Spleen (tissue), 13 donors: ENCODE measurements at places on chromosomes 13 and 19. TPM values are rescaled to one million over a fixed set of nuclear protein-coding genes. Genes with fewer than 3 reads are reported as not detected.

Gene OSCAR
- total RNA-seq: 9.1 TPM

Gene TNFSF9
- 3.3 TPM for total RNA-seq

Gene RFPL4A
- not detected for total RNA-seq

Gene ZNF98
- 0.51 TPM for total RNA-seq

Gene ATP4A
- total RNA-seq: not detected

Gene DAZAP1
- 137 TPM for total RNA-seq

Gene KLK11
- not detected for total RNA-seq

Gene DKKL1
- total RNA-seq: not detected

Gene EXOC3L2
- 15.4 TPM for total RNA-seq

Gene KLF1
- total RNA-seq: not detected

Gene BAX
- 65.9 TPM for total RNA-seq

Gene THSD8
- 2.7 TPM for total RNA-seq

Gene ZNF611
- 17.4 TPM for total RNA-seq

Gene SIGLEC6
- 4.6 TPM for total RNA-seq

Gene CDC42EP5
- 16.1 TPM for total RNA-seq

Gene PSG6
- total RNA-seq: not detected

Gene CLIP3
- total RNA-seq: 13.5 TPM

Gene KISS1R
- total RNA-seq: not detected

Gene SRRM5
- 0.40 TPM for total RNA-seq

Gene CYP2S1
- 12.1 TPM for total RNA-seq

Gene S1PR2
- total RNA-seq: 3.6 TPM

Gene LRFN3
- total RNA-seq: 14.7 TPM

Gene PSG3
- not detected for total RNA-seq

Gene MYO1F
- total RNA-seq: 234 TPM

Gene PSG1
- not detected for total RNA-seq

Gene PGLYRP2
- not detected for total RNA-seq

Gene ZNF433
- total RNA-seq: 4.6 TPM

Gene ACP7
- not detected for total RNA-seq

Gene RASL11A
- 28.1 TPM for total RNA-seq

Gene FCGBP
- 18.9 TPM for total RNA-seq

Gene MAG
- total RNA-seq: not detected

Gene DDX49
- total RNA-seq: 33.5 TPM

Gene RASIP1
- 46.9 TPM for total RNA-seq

Gene FPR3
- total RNA-seq: 12.7 TPM

Gene PRRG2
- 1.9 TPM for total RNA-seq

Gene CYP4F11
- total RNA-seq: 1.7 TPM

Gene RAB20
- 96.4 TPM for total RNA-seq

Gene PCDH20
- 1.3 TPM for total RNA-seq

Gene DBP
- 22.5 TPM for total RNA-seq

Gene COL4A1
- 327 TPM for total RNA-seq

Gene RFPL4AL1
- total RNA-seq: not detected

Gene MPND
- 13.8 TPM for total RNA-seq
